ENCODE measurements at places on chromosomes 7 and 10.
A peak's percentile ranks its signal among the peaks of the same experiment; 100 is the strongest.

GRCh38 chr10:71212318-71213126, at the start of gene UNC5B:
TSS of gene UNC5B (plus strand) at chr10:71212570. CDS start at chr10:71212986, 416 bp downstream.
- peak; percentile 72 for DNase-seq

GRCh38 chr10:110556969-110557601, 10.4 kb upstream of the SMC3 start:
- no peak for DNase-seq

GRCh38 chr10:90226517-90226916, 525.1 kb downstream of the KIF20B start:
- no peak for DNase-seq

GRCh38 chr7:139699640-139700504, 77.9 kb downstream of the HIPK2 start:
- DNase-seq = no peak

GRCh38 chr10:12586741-12587140, 237.4 kb downstream of the CAMK1D start:
- DNase-seq = no peak

GRCh38 chr10:8063935-8064334, 9.4 kb downstream of the GATA3 start:
- DNase-seq = no peak

DNA sequence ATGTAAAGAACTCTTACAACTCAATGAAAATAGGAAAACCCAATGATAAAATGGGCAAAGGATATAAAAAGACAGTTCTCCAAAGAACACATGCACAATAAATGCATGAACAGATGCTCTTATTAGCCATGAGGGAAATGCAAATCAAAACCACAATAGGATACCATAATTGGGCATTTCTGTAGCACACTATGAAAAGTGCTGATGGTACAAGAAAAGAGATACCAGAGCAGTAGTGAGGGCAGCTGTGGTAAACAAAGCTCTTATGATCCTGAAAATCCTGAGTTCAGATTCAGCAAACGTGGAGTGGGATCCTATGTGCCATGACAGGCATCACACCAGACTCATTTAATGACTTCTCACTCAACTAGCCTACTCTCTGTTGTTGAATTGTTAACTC, 96.7 kb upstream of the SLC25A13 start:
- no peak for DNase-seq

DNA sequence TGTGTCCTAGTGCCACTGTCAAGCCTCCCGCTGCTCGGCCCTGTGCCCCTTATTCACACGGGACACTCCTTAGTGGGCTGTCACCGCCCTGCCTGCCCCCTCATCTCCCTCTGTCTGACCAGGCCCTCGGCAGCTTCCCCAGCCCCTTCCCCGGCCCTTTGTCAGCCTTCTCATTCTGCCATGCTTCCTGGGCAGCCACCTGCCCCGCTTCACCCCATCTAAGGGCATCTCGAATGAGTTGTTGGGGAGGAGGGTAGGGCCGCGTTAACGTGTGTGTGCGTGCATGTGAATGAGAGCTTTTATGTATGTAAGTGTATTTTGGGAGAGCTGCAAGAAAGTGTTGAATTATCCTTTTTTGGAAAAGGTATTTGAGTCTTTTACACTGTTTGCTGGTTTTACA, 49.7 kb downstream of the GTF2I start:
- DNase-seq = no peak

GRCh38 chr10:110918643-110919348, at the start of gene BBIP1:
TSS of gene BBIP1 (minus strand) at chr10:110919180. CDS start at chr10:110918157, 1,023 bp downstream.
- DNase-seq = peak; percentile 100

DNA sequence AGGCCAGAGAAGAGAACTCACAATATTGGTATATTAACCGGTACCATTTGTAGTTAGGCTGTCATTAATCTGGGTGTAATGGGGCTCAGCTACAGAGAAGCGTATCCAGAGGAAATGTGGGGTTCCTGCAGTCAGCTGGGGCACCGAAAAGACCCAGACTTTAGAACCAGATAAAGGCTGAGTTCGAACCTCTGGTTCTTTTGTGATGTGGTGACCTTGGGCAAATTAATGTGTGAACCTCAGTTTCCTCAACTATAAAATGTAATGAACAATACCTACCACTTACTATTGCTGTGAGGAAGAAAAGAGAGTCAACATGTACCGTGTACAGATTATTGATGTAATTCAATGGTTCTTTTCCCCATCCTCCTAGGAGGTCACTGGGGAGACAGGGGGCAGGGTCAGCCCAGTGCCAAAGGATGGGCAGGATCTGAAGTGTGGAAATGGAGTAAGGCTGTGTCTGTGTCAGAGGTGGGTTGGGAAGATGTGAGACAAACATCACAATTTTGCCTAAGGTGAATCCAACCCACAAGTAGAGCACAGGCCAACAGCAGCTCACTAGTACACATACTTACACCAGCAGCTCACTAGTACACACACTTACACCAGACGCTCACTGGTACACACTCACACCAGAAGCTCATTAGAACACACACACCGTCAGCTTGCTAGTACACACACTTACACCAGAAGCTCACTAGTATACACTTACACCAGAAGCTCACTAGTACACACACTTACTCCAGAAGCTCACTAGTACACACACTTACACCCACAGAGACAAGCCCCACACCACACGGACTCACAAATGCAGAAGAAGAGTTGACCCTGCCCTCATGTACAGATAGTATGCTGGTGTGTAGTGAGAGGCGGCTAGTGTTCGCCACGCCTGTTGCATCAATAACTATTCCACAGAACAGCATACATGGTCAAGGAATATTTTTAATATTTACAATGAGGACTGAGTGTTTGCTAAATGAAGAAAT, 28.0 kb downstream of the PRSS2 start:
- no peak for DNase-seq

DNA sequence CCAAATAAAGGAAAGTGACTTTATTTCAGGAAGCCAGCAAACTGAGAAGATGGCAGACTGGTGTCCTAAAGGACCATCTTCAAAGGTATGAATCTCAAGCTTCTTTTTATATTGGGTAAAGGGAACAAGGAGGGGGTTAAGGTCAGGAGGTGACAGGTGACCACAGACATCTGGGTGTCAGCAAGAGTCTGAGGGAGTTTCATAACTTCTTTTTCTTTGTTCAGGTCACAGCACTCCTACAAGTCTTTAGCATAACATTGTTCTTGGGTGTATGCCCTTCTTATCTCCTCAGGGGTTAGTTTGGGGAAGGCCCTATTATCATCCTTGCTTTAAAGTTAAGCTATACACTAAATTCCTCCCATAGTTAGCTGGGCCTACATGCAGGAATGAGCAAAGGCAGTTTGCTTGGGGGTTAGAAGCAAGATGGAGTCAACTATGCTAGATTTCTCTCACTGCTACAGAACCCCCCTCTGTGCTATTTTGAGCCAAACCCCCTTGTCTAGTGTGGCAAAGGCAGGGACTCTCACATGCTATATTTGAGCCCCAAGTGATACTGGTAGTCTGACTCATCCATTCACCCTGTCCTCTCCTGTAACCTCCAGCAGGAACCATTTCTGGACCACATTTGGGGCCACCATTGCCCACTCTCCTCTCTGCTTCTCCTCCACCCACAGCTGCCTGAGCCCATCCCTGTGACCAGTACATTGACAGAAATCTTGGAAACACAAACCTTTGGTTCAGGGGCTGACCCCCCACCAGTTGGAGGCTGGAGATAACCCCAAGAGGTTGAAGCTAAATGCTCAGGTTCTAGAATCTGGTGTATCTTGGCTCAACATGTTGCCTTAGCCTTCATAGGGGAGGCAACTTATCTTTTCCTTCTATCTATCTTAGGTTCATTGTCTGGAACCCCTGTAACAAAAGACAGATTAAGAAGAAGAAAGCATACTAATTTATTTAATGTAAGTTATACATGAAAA, 55.5 kb upstream of the LRGUK start:
- no peak for DNase-seq

GRCh38 chr7:149458235-149458634, 2.6 kb downstream of the ZNF777 start:
- no peak for DNase-seq

- no peak for DNase-seq
Observed at GRCh38 chr7:108454674-108455550, 1.3 kb downstream of the NRCAM start.

GRCh38 chr7:99008921-99009530, 130.7 kb downstream of the TRRAP start:
- DNase-seq = no peak

DNA sequence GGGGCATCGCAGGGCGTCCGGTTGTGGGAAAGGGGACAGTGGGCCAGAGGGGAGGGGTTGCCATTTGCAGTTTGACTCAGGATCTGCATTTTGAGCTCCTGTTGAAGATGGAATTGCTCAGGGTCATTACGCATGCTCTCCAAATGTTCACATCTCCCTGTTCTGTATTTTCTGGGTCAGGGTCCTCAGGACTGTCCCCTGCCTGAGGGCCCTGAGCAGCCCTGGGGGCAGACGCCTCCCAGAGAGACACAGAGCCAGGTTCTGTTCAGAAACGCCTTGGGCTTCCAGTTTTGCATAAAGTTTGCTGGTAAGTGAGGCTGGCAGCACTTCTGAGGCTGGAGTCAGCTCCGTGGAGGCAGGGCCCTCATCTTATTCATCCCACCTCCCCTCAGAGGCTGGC, 34.1 kb upstream of the NUB1 start:
- DNase-seq = no peak

- DNase-seq = no peak
Observed at GRCh38 chr7:125427676-125428075, 498.1 kb upstream of the POT1 start.

DNA sequence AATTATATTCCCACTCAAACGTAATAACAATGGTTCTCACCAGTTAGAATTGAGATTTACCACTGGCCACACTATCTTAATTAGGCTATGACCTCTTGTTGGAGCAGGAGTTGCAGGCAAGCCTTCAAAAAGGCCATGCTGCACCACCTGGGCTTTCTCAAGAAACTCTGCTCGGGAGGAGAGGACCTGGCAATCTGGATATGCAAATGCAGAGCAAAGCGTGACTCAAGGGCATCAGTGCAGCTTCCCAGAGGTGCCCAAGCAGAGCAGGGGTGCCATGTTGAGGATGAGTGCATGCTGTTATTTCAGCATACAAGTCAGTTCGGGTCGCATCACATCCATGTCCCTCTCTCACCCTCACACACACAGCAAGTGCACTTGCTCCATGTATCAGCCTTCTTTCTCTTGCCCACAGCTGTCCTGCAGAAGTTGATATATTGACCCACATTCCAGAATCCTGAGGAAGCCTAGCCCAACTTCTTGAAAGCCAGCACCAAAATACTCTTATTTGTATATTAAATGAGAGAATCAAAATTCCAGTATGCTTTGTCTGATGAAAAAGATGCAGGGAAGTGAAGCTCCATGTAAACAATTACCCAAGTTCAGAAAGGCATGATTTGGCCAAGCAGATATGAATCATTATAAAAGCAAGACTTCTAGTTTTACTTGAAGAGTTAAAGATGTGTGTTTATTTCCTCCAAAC, 55.7 kb upstream of the IL6 start:
- no peak for DNase-seq

- DNase-seq = peak; percentile 51
Observed at GRCh38 chr10:18164093-18164492, 23.9 kb downstream of the CACNB2 start.

DNA sequence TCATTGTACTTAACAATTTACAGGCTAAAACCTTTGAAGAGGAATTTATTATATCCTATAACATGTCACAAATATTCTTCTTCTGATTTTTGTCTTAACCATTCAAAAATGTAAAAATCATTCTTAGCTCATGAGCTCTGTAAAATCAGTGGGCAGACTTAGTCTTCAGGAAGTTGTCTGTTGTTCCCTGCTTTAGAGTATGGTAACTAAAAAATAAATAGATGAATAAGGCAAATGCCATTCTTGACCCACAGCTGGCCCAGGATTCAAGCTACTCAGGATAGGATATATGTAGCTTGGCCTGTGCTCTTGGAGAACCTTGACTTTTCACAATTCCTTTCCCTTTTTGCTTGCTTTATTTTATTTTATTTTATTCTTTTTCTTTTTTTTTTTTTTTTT, 51.5 kb downstream of the LRRC4 start:
- no peak for DNase-seq

- DNase-seq = no peak
Observed at GRCh38 chr10:18100669-18101068, 39.6 kb upstream of the CACNB2 start.

DNA sequence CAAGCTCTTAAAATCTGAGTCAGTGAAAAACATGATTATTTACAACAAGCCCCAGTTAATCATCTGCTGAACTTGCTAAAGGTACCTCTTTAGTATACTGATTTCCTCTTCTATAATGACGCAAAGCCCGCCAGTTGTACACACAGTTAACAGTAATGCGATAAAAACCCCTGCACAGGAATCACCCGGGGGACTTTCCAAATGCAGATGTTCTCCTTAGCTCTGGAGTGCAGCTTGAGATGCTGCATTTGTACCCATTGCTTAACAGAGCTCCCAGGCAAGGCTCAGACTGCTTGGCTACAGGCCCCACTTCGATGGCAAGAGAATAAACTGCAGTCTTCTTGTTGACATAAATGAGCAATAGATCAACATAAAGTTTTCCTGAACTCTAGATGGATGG, 279.6 kb upstream of the HGF start:
- DNase-seq = peak; percentile 58

- DNase-seq = no peak
Observed at GRCh38 chr7:158858592-158859503, 2.5 kb downstream of the DYNC2I1 start.

DNA sequence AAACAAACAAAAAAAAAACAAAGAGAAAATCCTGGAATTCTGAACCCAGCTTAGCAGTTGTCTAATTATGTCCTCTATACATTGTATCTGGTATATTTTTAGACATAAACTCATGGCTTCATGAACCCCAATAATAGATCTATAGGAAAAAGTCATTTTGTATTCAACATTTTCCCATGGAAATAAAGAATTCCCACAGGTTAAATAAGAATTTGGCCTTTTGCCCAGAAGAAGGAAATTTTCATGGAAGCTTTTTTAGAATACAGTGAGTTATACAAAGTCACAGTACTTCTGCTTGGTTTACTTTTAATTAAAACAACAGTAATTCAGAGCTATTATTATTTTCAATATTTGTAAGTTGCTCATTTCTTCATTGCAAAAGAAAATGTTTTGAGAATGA, 2.1 kb upstream of the PRKG1 start:
- DNase-seq = no peak

DNA sequence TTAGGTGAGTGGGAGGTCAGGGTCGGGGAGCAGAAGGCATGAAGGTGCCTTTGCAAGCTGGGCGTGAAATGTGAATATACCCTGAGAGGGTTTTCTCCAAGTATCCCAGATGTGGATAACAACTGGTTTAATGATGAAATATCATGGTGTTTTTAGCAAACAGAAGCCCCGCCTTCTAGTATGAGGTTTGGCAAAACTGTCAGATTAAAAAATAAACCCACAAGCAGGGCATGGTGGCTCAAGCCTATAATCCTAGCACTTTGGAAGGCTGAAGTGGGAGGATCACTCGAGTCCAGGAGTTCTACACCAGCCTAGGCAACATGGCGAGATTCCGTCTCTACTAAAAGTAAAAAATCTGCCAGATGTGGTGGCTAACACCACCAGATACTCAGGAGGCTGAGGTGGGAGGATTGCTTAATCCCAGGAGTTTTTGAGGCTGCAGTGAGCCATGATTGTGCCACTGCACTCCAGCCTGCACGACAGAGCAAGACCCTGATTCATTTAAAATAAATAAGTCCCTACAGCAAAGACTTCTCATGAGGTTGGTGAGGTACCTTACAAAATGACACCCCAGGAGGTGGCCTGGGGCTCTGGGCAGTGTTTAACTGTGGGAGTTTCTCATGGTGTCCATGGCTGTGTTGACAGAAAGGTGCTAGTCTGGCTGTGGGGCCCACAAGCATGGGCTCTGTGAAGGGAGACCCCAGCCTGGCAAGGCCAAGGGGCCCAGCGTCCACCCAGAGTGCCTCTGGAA, 6.7 kb upstream of the PWWP2B start:
- no peak for DNase-seq

Data from skeletal muscle cell (primary cell).